ENCODE measurements at places on chromosomes 16 and 17.

- no peak for DNase-seq
These were observed 183.3 kb downstream of the UTP18 start for GRCh38 chr17:51443646-51444045.

DNA sequence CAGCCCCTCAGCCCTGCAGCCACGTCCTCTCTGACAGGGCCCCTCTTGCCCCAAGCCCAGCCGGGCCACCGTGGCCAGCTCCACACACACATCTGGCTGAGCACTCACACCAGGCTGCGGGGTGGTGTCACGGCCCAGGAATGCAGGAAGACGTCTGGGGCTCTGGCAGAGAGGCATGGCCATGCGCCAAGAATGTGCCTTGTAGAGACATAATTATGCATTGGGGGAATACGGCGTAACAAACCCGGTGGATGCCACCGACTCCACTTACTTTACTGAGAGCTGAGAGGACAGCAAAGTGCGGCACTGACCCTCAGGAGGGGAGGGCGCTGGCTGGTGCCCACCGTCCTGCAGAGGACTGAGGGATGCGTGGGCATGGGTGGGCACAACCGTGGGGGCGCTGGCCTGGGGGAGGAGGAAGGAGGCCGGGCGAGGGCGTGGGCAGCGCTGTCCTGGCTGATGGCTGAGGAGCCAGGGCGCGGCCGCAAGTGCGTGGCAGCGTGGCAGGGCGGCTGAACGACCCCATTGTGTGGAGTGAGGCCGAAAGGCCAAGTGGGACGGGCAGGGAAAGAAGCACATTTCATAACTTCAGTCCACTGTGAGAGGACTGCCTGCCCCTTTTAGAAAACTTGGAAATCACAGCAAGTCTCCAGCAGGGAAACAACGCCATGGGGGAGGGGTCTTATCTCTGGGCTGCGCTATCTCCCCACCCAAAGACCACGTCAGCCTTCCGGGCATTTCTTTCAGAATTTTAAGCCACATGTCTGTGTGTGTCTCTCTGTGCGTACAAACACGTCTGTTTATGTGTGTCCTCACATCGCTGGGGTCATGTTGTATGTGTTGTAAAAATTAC lies 30.6 kb downstream of the METRNL start:
- DNase-seq, result peak; percentile 97

DNA sequence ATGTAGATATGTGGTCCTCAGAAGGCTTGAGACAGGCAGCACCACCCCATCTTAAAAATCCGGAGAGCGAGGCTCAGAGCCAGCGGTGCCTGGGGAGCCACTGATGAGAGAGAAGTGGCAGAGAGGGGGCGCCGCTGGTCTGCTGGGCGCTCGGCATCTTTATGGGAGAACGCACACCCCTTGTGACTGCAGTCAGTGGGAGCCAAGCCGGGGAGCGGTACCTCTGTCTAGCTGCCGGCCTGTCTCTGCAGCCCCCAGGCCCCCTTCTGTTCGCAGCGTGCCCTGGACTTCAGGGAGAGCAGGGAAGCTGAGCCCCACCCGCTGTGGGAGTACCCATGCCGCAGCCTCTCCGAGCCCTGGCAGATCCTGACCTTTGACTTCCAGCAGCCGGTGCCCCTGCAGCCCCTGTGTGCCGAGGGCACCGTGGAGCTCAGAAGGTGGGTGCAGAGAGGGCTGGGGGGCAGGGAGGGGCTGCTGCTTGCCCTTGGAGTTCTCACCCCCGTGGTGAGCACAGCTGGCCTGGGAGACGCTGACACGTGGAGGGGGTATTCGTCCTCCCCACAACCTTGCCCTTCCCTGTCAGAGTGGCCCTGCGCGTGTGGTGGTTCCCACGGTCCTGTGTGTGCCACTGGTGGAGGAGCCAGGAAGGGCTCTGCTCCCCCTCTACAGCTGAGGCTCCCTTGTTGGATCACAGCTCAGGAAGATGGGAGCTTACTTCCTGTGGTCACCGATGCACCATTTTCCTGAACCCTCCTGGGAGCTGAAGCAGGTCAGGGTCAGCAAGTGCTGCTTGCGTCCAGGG lies 44.8 kb downstream of the PRMT7 start:
- DNase-seq, result no peak

DNA sequence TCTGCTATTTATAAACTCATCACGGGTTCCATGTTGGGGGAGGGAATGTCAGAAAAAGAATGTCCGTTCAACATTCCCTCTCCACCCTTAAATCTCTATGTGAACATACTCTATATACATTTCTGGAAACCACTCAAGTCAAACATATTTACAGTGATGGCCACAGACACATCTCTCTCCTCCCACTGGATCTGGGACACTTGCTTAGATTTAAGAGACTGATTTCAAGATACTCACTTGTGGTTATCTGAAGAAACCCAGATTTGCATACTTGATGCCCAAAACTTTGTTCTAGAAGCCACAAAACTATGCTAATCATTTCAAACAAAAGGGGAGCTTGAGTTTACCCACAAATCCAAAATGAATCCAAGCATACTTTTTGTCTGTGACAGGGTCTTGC lies 182.9 kb upstream of the SOX9 start:
- peak; percentile 70 for DNase-seq
